ENCODE measurements at places on chromosomes 12 and 14.

DNA sequence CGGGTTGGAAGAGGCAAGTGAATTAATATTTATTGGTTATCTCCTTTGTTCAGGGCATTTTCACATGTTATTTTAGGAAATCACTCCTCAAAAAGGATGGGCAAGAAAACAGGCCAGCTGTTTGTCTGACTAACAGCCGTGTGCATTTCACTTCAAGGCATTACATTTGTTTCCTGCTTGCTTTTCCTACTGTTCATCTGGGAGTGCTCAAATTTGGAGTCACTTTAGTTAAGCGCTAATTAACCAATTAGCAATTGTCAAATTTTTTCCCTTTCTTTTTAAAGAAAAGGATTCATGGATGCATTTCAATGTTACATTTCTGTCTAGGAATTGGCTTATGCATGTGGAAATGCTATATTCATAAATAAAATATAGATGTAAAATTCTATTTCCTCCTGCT is 415.9 kb downstream of the NELL2 start:
- no peak for DNase-seq

- no peak for DNase-seq
These were observed 915.9 kb downstream of the SLC6A15 start for GRCh38 chr12:83996671-83997070.

DNA sequence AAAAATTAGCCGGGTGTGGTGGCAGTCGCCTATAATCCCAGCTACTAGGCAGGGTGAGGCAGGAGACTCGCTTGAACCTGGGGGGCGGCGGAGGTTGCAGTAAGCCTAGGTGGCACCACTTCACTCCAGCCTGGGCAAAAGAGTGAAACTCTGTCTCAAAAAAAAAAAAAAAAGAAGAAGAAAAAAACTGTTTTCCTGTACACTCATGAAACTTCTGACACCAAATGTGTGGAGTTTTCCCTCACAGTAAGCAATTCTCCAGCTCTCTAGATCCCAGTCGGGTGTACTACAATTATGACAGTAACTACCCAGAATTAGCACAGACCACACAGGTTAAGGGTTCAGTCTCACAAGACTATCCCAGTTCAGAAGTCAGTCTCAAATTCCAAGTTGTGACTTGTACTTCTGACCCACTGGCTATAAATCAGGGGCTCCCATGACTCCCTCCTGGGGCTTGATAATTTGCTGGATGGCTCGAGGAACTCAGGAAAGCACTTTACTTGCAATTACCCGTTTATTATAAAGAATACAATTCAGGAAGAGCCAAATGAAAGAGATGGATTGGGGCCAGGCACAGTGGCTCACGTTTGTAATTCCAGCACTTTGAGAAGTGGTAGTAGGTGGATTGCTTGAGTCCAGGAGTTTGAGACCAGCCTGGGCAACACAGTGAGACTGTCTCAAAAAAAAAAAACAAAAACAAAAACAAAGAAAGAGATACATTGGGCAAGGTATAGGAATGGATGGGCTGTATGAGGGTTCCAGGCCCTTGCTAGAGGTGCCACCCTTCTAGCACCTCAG is 12.4 kb upstream of the ARF6 start:
- DNase-seq: peak; percentile 72

DNA sequence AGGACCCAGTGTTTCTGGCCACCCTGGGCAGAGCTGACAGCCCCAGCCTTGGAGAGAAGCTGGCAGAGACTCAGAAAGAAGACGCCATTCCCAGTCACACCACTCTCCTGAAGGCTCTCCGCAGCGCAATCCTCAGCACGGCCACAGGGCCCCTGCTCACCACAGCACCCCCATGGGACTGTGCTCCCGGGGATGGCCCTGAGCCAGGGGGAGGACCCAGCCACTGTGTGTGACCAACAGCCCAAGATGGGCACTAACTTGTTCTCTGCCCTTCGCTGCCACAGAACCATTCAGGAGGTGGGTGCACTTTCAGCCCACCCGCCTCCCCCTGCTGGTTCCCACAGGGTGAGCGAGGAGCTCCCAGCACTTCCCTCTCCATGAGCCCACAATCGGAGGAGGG is 57.1 kb downstream of the CCNK start:
- no peak for DNase-seq

GRCh38 chr12:14111230-14111865 is 129.9 kb upstream of the GRIN2B start:
- no peak for DNase-seq

DNA sequence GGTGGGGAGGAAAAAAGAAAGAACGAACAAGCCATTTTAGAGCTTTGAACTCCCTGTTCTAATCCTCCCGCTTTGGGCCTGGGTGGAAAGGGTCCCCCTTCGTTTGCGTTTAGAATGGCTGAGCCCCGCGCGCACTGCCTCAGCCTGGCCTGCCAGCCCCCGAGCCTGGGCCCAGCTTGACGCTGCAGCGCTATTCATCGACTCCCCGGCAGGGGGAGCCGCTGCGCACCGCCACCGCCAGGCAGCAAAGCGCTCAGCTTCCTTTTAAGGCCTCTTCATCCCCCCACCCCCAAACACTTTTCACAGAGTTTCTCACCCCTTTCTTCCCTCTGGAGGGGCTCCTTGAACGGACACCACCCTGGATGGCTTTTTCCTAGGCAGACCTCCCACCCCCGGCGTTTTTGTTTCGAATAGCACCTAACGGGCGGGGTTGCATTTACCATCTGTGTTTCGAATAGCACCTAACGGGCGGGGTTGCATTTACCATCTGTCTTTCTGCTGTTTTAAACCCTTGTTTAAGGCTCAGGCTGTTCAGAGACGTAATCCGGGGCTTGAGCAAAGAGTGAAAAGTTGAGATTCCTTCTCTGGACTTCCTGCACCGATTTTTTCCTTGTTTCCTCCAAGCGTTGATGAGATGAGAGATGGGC is 56.4 kb upstream of the PIWIL1 start:
- no peak for DNase-seq

- DNase-seq: no peak
These were observed 66.8 kb upstream of the RIN3 start for GRCh38 chr14:92446771-92447170.

- DNase-seq: peak; percentile 100
These were observed 12.8 kb upstream of the TESC start for GRCh38 chr12:117111821-117112595.

DNA sequence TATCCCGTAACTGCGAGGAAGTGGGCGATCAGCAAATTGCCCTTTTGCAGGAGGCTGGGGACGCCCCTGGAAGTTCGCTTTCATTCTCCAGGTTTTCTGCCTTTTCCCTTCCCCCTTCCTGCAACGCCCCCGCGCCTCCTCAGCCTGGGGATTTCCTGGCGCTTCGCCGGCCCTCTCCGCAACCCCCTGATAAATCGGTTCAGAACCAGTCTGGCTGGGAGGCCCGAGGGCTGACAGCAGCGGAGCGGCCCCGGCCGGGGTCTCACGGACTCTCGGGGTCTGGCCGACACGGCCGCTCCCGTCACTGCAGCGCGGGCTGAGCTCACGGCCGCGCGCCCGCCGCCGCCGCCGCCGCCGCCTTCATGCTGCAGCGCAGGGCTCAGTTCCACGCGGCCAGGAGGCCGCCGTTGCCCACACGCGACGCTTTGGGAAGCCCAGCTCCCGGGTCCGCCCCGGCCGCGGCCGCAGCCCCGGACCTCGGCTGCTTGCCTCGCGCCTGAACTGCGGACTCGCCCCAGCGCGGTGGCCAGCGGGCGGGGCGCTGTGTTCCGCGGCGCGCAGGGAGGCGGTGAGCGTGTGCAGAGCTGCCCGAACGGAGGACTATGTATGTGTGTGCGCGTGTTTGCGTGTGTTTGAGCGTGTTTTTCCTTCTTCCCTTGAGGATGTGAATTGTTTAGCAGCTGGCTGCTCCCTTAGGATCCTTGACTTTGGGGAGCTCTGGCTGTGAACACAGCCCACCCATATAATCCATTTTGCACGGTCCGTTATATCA is at the start of gene LRFN5:
Gene LRFN5 (plus strand): TSS at position 345 of the 772 bp plus-strand sequence.
- peak; percentile 61 for DNase-seq

DNA sequence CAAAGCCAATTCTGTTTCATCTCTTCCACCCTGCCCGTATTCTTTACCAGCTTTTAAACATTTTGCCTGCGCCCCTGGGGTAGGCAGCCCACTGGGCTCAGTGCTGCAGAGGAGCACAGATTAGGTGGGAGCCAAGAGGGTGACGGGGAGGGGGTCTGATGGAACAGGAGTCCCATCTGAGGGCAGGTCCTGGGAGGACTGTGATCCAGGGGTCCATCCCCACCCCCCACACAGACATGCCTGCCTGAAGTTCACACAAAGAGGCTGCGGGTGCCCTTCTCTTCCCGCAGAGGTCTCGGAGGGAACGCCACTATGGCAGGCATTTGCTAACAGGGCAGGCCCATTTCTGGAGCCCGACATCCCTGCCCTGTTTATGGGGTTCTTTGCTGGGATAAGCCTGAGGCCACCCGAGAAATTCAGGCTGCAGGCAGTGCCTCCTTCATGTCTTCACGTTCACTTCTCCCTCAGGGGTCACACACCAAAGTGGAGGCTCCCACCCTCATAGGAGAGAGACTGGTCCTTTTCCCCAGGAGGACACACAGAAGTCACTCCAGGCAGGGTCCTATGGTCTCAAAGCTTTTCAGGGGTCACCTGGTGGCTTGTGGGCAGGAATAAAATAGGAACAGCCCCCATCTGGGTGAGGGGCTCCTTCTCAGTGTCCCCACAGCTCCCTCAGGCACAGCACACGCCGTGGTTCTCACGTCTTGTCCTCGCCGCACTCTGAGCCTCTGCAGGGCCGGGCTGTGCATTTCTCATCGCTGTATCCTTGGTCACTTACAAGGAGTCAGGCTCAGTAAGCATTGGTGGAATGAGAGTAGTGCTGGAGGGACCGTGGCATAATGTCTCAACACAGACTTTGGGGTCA is 12.9 kb downstream of the VASH1 start:
- DNase-seq: no peak

- DNase-seq: no peak
These were observed 1.0 kb downstream of the DNAJC14 start for GRCh38 chr12:55828357-55828756.

- peak; percentile 98 for DNase-seq
These were observed 17.7 kb upstream of the NRXN3 start for GRCh38 chr14:78152201-78153063.

DNA sequence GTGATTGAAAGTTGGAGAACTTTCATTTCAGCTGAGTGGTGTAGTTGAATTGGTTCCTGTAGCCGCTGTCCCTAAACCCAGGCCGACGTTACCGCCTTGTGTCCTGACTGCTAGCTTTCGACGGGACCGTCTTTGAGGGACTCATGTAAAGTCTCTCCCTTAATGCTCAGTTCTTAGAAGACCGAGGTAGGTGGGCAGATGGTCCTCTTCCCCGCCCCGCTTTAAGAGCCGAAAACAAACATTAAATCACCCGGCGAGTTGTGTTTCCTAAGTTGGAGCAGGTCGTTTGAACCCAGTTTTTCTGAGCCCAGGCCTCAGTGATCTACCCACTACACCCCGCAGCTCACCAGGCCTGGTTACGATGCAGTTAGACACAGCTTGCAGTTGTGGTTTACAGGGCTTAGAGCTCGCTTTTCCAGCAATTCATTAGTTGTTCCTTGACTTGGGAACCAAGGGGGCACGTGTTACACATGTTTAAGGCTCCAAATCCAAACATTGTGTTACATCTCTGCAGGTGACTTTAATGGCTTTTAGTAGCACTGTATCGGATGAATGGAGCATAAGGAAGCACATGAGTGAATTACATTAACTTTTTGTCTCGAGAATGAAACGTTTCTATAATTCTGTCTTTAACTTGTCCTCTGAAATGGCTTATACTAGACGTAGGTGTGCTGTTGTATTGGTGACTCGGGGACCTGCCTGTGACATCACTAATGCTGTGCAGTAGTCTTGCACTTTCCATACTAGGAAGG is 790 bp downstream of the NEDD1 start:
- DNase-seq: no peak

GRCh38 chr12:6206327-6206726 is 6.1 kb downstream of the CD9 start:
- DNase-seq: no peak

DNA sequence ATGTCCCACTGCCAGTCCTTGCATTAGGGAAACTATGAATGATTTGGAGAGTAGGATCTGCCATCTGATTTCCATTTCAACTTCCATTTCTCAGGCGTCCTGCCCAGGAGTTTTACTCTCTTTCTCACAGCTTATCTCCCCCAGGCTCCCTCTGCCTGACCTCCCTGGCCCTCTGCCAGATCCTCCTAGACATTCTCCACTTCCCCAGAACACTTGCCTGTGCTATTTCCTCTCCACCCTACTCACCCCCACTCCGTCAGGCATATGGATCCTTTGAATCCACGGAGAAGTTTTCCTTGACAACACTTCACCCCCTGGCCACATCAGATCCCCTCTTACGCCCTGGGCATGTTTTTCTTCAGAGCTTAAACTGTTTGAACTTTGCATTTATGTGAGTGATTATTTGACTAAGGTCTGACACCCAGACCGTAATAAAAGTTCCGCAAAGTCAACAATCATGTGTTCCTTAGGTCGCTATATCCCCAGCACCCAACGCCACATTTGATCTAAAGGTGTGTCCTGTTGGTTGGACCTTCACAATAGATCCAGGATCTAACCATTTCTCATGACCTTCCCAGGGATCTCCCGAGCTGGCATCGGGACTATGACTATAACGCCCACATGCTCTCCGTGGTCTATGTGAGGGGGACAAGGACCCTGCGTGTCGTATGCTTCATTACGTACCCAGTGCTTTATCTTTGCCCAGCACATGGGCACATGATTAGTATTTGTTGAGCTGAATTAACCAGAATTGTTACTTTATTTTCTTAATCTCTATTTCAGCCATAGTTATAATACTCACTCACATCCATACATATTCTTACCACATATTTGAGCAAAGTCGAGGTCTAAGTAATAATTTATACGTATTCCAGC is 255.8 kb upstream of the FOXN3 start:
- no peak for DNase-seq

DNA sequence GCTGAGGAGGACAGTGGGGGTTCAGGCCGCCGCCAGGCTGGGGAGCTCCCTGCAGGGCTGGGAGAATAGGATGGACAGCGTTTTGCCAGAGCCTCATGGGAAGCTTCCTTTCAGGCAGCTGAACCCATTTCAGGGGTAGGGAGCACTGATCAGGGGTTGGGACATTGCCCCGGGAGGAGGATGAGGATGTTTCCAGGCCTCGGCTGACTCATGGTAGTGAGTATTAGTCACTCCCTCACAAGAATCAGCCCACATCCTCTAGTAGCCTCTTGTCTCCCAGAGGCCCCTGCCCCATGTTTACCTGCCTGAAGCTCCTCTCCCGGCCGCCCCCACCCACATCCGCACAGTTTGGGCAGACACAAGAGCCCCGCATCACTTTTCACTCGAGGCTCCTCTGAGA is 89.8 kb downstream of the ZFP36L1 start:
- DNase-seq: no peak

DNA sequence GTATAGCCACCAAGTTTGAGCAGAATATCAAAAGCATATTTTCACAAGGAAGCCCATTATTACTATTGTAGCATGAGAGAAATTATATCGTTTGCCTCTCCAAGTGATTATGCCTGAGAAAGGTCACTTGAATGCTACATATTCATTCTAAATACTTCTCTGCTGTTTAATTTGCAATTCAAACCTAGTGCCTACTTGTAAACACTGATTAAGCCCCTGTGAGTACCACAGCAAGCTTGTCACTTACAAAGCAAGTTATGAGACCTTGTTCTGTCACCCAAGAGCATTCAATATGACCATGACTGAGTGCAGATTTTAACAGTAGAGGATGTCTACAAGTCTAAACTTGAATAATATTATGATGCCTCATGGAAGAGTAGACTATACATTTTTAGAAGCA is 124.7 kb upstream of the SSTR1 start:
- peak; percentile 98 for DNase-seq

GRCh38 chr14:80570930-80571298 is 359.6 kb upstream of the DIO2 start:
- no peak for DNase-seq

- DNase-seq: no peak
These were observed 4.4 kb downstream of the AMHR2 start for GRCh38 chr12:53427905-53428594.

GRCh38 chr12:45165284-45165683 is 50.6 kb upstream of the ANO6 start:
- DNase-seq: no peak
